ENCODE measurements at places on chromosomes 16 and 17.

- DNase-seq = no peak
Measured at GRCh38 chr16:5354645-5355044, 257.1 kb upstream of the EEF2KMT start.

GRCh38 chr16:83911290-83911689 is 12.4 kb downstream of the MLYCD start:
- no peak for DNase-seq

DNA sequence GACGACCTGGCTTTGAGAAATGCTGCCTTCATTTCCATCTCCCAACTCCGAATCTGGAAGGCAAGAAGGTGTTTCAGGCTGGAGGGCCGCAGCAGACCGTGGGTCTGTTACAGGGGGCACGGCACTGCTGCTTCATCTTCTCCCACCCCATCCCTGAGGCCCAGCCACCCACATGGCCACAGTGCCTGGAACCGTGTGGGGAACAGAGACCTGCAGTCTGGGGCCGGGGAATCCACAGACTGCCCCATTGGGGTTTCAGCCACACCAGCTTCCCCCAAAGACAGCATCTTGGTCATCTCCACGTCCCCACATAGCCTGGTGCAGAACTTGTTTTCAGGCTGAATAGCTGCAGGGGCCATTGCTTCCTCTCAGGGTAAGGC is 74.2 kb downstream of the MRC2 start:
- DNase-seq = no peak

DNA sequence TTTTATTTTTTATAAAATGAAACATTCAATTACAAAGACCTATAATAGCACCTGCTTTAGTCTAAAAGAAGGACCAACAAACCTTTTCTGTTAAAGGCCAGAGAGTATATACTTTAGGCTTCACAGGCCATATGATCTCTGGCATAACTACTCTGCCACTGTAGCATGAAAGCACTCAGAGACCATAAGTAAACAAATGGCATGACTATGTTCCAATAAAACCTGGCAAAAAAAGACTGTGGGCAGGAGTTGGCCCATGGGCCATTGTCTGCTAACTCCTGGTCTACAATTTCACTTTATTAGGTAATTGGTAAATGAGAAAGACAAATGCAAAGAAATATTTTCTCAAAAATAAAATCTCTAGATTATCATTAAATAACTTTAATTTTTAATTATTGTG is 14.9 kb downstream of the CEP112 start:
- no peak for DNase-seq

DNA sequence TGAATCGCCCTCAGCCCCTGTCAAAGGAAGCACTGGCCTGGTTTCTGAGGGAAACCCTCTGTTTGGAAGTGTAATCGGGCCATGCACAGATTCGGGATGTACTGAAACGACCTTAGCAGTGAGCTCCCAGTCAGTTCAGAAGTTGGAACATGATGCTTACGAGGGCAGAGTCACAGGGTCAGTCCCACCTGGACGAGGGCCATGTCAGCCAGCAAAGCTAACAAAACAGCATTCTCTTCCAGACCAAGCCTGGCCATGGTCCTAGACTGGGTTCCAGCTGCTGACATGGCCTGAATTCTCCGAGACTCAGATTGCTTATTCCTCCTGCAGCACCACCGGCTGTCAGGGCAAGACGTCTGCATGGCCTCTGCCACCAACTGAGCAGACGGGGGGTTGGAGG is 192.2 kb upstream of the WSCD1 start:
- DNase-seq = no peak

DNA sequence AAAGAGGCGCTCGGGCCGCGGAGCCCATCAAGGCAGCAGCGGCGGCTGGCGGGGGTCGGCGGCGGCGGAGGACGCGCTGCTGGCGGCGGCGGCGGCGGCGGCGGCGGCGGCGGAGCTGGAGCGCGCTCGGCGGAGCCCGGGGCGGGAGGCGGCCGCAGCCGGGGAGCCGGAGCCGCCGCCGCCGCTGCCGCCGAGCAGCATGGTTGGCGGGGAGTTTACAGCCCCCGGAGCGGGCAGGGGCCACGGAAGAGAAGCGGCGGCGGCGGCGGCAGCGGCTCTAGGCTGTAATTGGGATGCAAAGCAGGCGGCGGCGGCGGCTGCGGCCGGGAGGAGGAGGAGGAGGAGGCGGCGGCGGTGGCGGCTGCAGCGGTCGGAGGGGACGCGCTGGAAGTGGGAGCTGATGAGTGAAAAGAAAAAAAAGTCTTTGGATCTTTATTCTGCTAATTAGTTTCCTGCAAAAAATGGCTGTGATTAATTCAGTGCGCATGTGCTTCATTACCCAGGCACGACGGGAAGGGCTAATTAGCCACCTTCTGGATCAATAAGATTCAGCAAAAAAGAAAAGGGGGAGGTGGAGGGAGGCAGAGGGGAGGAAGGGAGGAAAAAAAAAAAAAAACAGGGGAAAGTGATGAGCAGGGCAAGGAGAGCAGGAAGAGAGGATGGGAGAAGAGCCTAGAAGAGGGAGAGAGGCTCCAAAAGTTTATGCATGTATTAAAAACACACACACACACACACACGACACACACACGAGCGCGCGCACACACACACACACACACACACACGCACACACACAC is 10.9 kb upstream of the ZFHX3 start:
- DNase-seq = no peak

DNA sequence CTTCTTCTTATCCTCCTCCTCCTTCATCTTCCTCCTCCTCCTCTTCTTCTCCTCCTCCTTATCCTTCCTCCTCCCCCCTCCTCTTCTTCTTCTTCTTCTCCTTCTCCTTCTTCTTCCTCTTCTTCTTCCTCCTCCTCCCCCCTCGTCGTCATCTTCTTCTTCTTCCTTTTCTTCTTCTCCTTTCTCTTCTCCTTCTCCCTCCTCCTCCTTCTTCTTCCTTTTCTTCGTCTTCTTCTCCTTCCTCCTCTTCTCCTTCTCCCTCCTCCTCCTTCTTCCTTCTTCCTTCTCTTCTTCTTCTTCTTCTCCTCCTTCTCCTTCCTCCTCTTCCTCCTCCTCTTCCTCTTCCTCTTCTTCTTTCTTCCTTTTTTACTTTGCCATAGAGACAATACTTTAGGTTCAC is 5.1 kb upstream of the KRT23 start:
- no peak for DNase-seq

DNA sequence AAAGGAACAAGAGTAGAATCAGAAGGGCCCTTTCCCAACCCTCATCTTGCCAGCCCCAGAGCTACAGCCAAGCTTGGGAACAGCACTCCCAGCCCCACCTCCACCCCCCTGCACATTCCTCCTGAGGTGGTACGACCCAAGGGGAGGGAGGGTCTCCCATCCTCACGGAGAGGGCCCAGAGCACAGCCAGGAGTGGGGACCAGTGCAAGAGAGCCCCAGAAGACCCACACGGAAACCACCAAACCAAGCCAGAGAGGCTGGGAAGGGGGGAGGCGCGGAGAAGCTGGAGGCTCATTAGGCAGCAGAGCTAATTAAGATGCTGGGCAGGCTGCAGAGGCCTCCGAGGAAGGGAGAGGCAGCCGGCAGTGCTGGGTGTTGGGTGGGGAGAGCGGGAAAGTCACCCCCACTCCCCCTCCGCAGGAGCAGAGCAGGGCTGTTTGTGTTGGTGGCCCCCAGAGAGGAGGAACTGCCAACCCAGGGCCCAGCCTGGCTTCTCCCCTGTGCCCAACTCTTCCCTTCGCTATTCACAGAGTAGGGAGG is 2.4 kb downstream of the CACNB1 start:
- no peak for DNase-seq

DNA sequence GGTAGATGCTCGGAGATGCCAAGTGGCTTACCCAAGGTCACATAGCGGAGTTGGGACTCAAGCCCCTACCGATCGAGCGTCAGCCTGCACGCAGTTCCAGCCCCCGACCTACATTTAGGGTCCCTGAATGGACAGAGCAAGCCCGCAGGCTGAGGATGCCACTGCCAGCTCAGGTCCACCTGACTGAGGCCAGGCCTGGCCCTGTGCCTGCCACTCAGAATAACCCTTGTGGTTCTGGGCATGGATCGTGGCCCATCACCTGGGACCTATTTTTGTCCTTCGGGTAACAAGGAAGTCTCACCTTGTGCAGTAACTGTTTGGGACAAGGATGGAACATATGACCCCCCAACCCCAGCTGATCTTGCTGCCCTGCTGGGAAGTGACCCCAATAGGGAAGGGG is 17.1 kb downstream of the CDH16 start:
- DNase-seq = no peak
